ENCODE measurements at places on chromosomes 1 and 21. TPM values are rescaled to one million over a fixed set of nuclear protein-coding genes. Genes with fewer than 3 reads are reported as not detected.

DNA sequence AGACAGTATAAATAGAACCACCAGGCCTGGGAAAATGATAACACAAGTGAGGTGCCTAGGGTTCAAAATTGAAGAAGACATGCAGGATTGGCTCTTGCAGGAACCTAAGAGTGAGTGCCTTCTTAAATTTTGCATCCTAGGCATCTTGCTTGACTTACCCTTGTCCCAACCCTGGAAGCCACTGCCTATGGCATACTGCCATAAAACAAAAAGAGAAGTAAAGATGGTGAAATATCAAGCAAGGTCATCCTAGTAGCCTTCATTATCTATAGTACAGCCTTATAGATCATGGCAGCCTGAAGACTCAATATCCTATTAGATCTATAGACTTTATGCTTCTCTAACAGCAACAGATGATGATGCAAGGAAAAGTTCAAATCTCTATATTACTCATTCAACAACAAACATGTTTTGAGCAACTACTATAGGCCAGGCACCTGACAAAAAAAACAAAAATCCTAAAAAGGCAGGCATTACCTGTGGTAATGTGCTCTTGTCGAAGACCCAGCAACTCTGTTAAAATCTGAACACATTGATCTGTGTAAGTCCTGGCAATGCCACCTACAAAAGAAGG, 6.3 kb downstream of the AP4B1 start:
- DNase-seq = no peak

The WDR64 gene
- not detected for total RNA-seq

- no peak for DNase-seq
Measured at GRCh38 chr1:169200319-169200718, 93.8 kb downstream of the ATP1B1 start.

DNA sequence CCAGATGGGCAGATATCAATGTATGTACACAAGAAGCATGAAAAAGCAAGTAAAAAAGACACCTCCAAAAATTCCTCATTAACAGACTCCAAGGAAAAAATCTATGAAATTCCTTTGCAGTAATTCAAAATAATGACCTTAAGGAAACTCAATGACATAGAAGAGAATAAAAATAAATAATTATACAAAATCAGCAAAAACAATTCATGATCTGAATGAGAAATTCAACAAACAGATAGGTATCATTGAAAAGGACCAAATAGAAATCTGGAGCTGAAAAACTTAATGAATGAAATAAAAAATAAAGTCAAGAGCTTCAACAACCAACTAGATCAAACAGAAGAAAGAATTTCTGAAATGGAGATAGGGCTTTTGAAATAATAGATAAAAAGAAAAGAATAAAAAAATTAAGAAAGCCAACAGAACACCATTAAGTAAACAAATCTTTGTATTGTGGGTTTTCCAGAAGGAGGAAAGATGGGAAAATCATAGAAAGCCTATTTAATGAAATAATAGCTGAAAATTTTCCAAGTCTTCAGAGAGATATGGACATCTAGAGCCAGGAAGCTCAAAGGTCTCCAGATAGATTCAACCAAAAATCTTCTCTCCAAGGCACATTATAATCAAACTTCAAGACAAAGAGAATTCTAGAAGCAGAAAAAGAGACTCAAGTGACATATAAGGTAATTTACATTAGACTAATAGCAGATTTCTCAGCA, 52.0 kb upstream of the KCNK1 start:
- no peak for DNase-seq
